Activated CD8-positive, alpha-beta memory T cell treated with anti-CD3 and anti-CD28 coated beads for 24 hours (primary cell): ENCODE measurements at places on chromosomes 5 and 9.

- DNase-seq, result no peak
These were observed 675.8 kb downstream of the CETN3 start for GRCh38 chr5:89733772-89734171.

- DNase-seq, result no peak
These were observed 490.7 kb upstream of the NUDT12 start for GRCh38 chr5:104053353-104053649.

- no peak for DNase-seq
These were observed 44.4 kb downstream of the GNAQ start for GRCh38 chr9:77987081-77987656.

DNA sequence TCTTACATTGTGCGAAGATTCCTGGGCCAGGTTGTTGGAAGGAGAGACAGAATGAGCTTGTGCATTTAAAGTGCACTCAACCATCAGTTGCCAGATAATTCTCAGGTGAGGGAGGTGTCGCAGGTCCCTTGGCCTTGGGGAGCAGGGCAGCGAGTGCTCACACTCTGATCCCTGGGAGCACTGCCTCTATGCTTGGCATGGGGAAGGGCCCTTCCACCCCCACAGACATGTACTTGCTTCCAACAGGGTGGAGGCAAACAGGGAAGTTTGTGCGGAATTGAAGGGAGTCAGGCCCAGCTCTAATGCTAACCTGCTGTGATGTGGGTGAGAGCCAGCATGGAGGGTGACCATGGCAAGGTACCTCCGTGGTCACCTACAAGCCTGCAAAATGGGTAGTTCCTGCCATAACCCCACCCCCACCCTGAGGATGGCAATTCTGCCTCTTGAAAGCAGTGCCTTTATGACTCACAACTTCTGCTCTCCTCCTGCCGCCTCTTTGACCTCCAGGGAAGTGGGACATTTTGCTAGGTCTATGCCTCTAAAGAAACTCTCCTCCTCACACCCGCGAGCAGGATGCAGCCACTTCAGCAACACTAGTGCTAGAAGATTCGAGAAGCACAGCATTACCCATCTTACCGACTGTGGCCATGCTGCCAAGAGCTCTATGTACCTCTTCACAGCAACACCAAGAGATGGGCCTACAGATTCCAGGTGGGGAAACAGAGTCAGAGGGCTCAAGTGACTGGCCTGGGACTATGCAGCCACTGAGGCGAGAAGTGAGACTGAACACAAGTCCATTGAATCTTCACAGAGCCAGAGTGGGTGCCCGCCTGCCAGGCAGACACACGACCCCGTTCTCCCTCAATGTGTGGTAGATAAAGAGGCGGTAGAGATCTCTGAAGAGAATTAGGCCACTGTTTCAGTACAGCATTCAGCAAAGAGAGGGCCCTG, 22.1 kb upstream of the SLC25A51 start:
- no peak for DNase-seq

DNA sequence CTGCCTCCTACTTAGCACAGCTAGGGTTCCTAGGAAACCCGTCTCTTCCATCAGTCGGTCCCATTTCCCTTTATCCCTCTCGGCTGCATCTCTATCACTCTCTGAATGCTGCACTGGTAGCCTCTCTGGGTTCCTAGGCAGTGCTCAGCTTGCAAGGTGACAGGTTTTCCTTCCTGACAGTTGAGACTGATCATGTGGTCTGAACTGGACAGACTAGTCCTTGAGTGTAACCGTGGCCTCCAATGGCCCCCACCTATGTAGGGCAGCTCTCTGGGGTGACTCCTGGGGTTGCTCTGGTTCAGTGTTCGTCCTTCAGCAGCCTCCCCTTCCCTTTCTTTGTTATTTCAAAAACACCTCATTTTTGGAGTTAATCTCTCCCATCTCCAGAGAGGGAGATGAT, 3.8 kb downstream of the TMEM8B start:
- no peak for DNase-seq

DNA sequence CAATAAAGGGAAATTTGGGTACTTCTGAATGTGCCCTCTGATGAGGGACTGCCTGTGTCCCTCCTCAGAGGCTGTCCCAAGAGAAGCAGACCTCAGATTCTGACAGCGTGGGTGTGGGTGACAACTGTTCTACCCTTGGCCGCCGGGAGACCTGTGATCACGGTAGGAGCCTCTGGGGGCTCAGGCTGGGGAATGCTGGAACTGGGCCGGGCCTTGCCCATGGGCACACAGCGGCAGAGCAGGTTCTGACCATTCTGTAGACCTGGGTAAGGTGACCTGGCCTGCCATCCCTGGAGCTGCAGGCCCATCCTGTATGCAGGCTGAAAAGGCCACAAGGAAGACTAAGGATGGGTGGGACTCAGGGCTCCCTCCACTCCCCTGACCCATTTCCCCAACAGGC, 29.5 kb upstream of the GRPEL2 start:
- DNase-seq, result no peak

- no peak for DNase-seq
These were observed 52.3 kb downstream of the KIF24 start for GRCh38 chr9:34276772-34277171.

GRCh38 chr5:119273391-119273839, 82.4 kb upstream of the TNFAIP8 start:
- DNase-seq, result no peak

GRCh38 chr5:57761513-57761912, 278.9 kb upstream of the ACTBL2 start:
- no peak for DNase-seq

- no peak for DNase-seq
These were observed 140.2 kb downstream of the DNAH5 start for GRCh38 chr5:13804336-13804735.

GRCh38 chr9:129275626-129276247, 97.7 kb upstream of the IER5L start:
- DNase-seq, result no peak

DNA sequence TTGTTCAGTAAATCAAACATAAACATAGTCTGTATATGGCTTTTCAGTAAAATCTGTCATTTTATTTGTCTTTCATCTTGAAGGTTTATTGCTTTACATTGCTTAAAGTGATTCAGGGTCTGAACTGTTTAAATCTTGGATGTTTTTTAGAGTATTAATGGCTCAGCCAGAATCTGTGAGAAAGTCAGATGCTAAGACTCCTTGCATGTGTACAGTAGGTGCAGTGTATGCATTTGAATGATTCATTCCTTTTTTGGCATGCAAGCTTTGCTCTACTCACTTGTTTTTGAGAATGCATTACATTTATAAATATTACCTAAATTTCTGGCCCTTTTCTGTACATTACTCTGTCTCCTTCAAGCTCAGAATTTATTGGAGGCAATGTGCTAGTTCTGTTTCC, 271.0 kb upstream of the RIOK2 start:
- DNase-seq, result no peak

GRCh38 chr5:176732736-176733405, 77.5 kb upstream of the UNC5A start:
- DNase-seq, result no peak

- no peak for DNase-seq
These were observed 7.3 kb downstream of the PRR7 start for GRCh38 chr5:177453852-177454396.

DNA sequence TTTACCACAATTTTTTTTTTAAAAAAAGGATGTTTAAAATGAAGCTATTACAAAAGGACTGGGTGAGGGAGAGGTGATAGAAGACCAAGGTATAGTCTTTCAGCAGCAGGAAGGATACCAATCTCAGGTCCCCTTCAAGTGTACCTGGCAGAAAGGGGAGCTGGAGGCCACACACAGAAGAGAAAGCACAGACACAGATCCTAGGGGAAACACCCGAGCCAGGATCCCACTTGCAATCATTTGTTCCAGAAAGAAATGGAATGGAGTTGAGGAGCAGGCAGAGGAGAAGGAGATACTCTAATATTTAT, 5.6 kb downstream of the GNPDA1 start:
- no peak for DNase-seq

GRCh38 chr9:98962181-98962560, 18.5 kb downstream of the COL15A1 start:
- DNase-seq, result no peak

GRCh38 chr9:114364134-114365041, 23.4 kb downstream of the AKNA start:
- DNase-seq, result no peak

GRCh38 chr9:120474591-120475243, 105.2 kb downstream of the CDK5RAP2 start:
- DNase-seq, result no peak

DNA sequence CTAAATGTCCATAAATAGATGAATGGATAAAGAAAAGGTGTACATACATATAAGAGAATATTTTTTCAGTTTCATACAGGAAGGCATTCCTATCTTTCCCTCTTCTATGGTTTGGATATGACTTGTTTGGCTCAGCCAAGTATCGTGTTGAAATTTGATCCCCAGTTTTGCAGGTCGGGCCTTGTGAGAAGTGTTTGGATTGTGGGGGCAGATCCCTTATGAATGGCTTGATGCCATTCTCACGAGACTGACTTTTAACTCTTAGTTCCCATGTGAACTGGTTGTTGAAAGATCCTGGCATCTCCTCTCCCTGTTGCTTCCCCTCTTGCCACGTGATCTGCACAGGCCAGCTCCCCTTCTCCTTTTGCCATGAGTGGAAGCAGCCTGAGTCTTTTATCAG, 421.1 kb upstream of the FTMT start:
- no peak for DNase-seq

DNA sequence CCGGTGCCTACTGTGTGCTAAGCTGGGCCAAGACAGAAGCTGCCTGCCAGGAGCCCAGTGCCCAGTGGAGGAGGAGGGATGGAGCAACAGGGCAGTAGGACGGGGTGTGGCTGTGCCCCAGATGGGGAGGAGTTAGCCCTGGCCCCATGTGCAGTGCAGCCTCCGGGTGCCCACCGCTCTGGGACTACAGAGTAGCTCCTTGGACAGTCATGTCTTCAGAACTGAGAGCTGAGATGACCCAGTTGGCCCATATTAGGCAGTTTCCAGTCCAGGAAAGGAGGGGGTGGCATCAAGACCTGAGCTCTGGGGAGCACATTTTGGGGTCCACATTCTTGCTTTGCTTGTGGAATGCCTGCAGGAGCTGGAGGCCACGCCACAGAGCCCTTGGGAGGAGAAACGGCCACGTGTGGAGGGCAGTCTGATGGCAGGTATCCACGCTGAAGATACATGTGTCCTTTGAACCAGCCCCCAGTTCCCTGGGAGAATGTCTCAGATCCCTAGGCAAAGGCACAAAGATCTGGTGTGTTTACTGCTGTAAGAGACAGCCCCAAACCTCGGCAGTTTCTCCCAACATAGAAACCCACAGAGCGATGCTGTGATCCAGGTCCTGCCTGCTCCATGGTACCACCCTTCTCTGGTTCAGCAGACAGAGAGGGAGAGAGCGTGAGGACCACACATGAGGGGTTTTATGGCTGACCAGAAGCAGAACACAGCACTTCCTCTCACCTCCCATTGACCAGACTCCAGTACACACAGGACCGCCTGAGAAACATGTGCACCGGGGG, 46.8 kb upstream of the FCN1 start:
- DNase-seq, result no peak

DNA sequence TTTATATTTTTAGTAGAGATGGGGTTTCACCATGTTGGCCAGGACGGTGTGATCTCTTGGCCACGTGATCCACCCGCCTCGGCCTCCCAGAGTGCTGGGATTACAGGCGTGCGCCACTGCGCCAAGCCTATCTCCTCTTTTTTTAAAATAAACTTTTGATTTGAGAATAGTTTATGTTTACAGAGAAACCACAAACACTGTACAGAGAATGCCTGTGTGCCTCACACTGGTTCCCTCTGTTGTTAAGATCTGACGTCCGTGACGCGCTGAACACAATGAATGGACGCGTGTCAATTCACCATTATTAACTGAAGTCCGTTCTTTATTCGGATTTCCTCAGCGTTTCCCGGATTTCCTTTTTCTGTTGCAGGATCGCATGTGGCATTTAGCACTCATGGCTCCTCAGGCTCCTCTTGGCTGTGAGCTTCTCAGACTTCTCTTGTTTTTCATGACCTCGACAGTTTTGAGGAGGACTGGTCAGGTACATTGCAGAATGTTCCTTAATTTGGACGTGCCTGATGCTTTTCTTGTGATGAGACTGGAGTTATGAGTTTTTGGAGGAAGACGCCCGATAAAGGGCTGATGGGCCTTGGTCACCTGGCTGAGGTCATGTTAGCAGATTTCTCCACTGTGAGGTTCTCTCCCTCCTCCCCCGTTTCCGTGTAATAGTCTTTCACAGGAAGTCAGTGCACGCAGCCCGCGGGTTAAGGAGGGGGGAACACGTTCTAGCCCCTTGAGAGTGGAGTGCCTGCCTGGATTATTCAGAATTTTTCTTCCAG, 69.6 kb downstream of the ANKRD33B start:
- no peak for DNase-seq

- peak; percentile 68 for DNase-seq
These were observed 65.1 kb upstream of the IQGAP2 start for GRCh38 chr5:76337953-76338451.

DNA sequence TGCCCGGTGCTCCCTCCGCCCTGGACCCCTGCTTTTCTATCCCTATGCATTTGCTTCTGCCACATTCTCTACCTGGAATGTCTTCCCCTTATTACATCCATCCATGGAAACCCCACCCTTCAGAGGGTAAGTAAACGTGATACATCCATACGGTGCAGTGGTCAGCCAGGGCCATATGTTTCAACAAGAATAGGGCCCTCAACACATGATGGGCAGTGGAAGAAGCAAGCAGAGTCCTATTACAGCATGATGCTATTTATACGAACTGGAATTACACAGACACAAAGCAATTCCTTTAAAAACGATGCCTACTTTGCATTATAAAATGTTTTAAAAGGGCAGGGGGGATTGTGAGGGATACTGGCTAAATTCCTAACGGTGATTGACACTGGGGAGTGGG, 38.2 kb upstream of the PTGS1 start:
- DNase-seq, result no peak

DNA sequence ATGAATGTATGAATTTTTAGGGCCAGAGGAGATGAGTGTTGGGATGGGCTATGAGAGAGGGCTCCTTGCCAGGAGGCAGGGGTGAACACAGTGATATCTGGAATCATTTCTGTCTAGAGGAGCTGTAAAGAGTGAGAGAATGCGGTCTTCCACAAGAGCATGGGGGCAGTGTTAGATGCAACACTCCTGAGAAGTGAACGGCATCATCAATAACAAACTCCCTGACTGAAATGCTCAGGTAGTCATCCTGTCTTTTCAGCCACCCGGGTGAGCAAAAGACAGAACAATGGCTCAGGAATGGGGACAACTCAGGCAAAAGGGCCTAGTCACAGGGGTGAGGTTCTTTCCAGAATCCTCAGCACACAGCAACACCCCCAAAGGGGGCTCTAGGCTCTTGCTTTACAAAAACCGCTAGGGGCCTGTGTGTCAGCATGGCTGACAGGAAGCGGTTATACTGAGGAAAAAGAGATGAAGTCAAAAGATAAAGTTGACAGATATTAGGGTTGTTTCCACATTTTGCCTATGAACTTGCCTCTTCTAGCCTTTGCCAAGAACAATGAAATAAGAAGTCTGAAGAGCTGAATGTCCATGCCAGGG, 104.6 kb upstream of the LRRTM2 start:
- DNase-seq, result peak; percentile 65

GRCh38 chr9:127091526-127091925, 30.9 kb downstream of the ANGPTL2 start:
- no peak for DNase-seq

DNA sequence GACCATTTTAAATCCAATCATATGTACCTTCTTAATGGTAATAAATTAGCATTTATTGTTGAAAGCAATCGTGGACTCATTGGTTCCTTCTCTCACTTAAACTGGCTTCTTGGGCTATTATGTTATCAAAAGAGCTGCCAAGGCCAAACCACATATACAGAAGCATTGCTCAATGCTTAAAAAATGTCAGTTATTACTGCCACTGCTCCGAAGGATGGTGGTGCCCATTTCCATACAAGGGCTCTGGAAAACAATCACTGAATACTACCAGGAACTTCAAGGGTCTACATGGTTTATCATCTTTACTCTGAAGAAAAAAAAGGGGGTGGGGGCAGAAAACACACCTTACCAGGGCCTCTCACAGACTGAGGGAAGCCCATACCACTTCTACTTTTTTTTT, 104.3 kb downstream of the GNAQ start:
- no peak for DNase-seq
